Activated CD4-positive, CD25-positive, alpha-beta regulatory T cell treated with anti-CD3 and anti-CD28 coated beads, Interleukin-2, amount 50 U/mL, for 16 hours (primary cell): ENCODE measurements at places on chromosomes 13 and 19.

GRCh38 chr19:42942187-42942789, 5.3 kb upstream of the PSG7 start:
- DNase-seq: no peak

DNA sequence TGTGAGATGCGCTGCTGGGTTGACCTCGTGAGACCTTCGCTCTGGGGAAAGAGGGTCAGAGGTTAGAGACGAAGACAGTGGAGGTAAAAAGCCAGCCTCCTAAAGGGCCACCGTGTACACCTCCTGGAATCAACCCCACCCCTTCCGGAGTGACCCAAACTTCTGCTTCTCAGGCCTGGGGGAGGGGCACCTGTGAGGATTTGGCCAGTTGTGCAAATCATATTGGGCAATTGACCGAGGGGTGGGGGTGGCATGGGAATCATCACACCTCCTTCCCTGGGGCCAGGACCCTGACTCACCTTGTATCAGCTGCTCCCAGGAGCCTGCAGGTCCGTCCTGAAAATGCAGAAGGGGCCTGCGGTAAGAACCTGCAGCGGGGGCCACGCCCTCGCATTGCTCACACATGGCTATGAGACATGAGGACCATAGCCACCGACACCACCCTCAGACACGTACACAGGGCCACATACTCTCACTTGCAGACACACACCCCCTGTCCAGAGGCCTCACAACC, 2.8 kb downstream of the TNFSF14 start:
- no peak for DNase-seq

DNA sequence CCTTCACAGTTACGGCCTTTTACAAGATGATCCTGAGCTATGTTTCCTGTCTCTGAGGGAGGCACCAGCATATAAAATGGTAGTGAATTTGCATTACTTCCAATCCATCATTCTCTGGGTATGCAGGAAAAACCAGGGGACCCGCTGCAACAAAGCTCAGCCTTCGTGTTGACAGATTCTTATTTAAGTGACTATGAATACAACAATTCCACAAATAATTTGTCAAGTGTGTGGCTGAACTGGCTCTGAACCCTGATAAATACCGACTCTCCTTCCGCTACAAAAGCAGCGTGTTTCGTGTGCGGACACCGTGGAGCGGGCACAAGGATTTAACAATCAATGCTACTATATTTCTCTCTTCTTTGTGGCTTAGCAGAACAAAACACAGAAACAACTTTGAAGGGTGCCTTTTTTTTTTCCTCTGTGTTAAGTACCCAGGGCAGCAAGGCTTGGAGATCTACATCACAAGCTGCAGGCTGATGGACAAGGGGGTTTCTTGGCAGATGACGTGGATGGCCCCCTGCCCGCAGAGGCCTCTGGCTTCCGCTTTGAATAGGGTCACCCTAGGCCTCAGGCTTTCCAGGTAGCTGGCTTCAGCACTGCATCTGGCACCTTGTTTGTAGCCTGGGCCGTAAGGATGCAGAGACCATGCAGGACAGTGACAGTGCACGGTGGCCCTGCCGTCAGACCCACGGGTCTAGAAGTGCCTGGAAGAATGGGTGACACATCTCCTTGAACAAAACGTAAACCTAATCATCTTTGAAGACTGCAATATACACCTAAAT, 280.5 kb upstream of the TSHZ3 start:
- no peak for DNase-seq

DNA sequence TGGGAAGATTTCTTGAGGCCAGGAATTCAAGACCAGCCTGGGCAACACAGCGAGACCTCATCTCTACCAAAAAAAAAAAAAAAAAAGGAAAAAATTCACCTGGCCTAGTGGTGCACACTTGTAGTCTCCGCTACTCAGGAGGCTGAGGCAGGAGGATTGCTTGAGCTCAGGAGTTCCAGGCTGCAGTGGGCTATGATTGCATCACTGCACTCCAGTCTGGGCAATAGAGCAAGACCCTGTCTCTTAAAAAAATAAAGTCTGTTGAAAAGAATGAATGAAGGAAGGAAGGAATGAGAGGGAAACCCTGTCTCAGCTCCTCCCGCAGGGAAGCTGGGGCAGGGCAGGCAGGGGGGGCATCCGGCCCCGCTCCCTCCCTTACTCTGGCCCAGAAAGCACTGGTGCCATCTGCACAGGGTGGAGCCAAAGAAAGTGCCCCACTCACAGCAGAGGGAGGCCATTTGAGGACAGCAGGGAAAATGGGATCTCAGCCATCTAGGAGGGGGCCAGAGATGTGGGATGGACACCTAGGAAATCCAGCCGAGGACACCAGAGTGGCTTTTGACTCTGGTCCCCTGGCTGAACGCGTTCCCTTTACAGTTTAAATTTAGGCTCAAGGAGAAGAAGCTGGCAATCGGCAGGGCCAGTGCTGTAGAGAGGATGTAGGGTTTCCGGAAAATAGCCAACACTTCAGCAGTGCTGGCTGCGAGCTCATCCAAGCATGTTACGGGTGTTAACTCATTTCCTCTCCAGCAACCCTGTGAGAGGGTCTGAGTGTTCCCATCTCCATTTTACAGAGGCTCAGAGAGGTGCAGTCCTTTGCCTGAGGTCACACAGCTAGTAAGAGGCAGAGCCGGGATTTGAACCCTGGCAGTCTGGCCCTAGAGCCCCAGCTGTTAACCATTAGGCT, 3.6 kb upstream of the HPN start:
- no peak for DNase-seq

- no peak for DNase-seq
These were observed 3.8 kb upstream of the SLC6A16 start for GRCh38 chr19:49328741-49329140.

DNA sequence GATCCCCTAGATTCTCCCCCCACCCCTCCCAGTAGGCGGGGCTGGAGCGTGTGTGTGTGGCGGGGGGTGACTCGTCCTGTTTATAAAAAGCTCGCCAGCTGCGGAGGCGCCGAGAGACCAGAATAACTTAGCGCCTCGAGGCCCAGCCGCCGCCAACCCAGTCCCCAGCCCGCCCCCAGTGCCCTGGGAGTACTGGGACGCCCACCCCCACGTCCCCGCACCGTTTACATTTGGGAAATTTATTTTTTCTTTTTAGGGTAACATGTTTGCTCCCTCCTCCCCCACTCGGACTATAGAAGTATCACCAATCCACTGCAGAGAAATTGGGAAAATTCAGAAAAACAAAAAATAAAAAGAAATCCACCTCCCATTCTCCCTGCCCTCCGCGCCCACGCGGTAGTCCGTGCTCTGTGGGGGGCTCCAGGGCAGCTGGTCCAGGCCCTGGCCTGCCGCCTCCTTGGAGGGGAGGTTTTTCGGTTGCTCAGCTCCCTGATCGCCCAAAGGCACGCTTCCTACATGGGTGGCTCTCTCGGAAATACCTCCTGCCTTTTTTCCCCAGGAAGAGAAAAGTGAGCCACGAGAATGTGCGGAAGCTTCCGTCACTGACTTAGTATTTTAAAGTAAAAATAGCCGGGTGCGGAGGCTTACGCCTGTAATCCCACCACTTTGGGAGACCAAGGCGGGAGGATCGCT, 1.5 kb upstream of the RAB3A start:
- peak; percentile 26 for DNase-seq
